Stimulated activated CD8-positive, alpha-beta memory T cell treated with anti-CD3 and anti-CD28 coated beads, Interleukin-4, amount 100 ng/mL, for 1 hour (primary cell): ENCODE measurements at places on chromosomes 1 and 21.

DNA sequence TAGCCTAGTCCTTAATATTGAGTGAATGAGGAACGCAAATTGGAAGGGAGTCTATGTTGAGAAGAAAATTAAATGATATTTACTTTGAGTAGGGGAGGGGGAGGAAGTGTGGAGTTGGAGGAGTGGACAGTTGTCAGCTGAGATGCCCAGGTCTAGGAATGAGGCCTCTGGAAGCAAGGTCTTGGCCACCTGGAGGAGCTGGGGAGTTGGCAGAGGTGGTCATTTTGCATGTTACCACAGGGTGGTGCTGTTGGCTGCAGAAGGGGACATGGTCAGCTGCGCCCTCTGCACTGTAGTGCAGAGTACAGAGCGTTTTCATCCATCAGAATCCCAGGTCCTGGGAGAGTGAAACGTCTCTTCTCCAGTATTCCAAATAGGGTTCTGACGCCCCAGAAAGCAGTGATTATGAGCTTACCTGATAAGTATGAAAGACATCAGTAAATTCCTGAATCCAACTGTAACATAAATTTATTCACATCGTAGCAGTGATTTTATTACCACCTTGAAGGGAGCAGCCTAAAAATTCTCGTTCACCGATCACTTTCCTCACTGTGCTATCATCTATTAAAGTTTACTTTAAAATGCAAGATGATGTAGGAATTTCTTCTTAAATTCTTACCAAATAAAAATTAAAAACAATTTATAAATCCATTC lies 13.8 kb downstream of the PARK7 start:
- no peak for DNase-seq

- DNase-seq: no peak
Observed at GRCh38 chr21:25396135-25396711, 211.1 kb downstream of the MRPL39 start.

GRCh38 chr1:162497723-162498495 lies at the start of gene UHMK1:
Gene UHMK1 (plus strand): TSS chr1:162497818. CDS start chr1:162498001, 183 bp downstream.
- DNase-seq: peak; percentile 81

DNA sequence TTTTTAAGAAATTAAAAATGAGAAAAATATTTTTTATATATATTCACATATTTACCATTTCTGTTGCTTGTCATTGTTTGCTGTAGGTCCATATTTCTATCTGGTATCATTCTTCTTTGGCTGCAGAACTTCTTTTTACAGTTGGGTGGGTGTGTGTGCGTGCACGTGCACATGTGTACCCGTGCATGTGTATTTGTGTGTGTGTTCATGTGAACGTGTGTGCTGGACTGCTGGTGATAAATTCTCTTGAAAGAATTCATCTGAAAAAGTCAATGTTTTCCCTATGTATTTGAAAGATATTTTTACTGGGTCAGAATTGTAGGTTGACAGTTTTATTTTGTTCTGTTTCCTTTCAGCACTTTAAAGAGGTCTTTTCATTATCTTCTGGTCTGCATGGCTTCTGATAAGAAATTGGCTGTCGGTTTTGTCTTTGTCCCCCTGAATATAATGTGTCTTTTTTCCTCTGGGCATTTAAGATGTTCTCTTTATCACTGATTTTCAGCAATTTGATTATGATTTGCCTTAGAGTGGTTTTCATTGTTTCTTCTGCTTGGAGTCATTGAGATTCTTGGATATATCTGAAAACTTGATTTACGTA lies 34.5 kb upstream of the DPH5 start:
- DNase-seq: no peak

DNA sequence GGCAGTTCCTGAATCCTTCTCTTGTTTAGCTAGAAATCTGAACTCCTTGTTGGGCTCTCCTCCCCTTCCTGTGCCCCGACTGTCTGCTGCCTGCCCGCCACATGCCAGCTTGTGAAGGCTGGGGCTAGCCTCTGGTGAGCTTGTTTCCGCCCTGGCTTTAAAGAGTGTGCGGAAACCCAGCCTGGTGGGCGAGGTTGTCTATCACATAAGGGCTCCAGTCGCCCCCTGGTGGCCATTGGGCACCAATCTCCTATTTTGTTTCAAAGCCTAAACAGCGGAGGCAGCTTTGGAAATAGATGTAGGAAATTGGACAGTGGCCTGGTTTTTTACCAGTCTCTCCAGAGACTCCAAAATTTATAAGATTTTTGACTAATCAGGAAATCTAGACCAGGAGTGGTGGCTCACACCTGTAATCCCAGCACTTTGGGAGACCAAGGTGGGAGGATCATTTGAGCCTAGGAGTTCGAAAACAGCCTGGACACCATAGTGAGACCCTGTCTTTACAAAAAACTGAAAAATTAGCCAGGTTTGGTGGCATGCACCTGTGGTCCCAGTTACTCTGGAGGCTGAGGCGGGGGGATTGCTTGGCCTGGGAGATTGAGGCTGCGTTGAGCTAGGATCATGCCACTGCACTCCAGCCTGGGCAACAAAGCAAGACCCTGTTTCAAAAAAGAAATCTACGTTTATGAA lies 9.8 kb downstream of the ATP8B2 start:
- DNase-seq: peak; percentile 83

GRCh38 chr1:219553934-219554502 lies 58.9 kb downstream of the ZC3H11B start:
- DNase-seq: no peak

DNA sequence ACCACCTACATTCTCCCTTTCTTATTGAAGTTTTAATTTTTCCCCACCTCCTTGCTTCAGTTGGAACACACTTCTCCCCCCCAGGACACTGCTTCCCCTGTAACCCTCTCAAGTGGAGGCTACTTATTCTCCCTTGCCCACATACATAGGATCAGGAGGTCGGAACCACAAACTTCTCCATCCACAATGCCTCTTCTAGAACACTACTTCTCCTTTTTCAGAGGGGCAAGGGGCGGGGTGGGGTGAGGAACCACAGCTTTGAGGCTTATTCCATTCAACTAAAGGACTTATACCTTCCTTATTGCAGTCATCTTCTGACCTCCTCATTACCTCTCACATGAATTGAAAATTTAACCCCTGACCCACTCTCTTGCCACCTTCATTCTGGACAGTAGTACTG lies 81.3 kb downstream of the NEK7 start:
- DNase-seq: no peak

- no peak for DNase-seq
Observed at GRCh38 chr1:6083801-6084446, 38.2 kb downstream of the KCNAB2 start.

DNA sequence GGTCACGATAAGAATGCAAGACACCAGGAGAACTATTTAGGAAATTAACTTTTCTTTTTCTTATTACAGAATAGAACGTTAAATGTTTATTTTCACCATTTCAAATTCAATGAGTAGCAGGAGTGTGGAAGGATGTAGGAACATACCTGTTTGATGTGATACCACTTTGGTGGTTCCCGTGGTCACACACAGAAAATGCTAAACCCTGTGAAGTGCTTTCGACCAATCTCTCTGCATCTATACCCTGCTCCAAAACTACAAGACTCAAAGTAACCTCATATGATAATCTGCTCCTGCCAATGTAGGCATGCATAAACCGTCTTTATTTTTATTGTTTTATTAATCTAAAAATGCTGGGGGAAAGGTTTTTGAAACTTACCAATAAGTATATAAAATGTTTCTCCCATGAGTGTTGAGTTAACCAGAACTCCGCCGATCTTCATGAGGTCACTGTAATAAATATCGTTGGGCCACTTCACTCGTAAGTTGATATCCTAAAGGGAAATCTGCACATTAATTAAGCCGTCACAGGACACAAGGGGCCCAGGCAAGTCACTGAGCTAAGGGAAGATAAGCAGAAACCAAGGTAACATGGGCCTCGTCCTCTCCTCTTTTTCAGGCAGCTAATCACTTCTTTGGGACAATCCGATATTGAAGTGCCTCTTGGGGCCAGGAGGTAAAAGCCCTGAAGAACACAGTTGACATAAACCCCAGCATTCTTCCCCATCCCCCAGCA lies 60.6 kb downstream of the SIM2 start:
- no peak for DNase-seq

- no peak for DNase-seq
Observed at GRCh38 chr1:174273190-174273589, 113.9 kb downstream of the RABGAP1L start.

- DNase-seq: no peak
Observed at GRCh38 chr1:10866321-10867093, 70.1 kb upstream of the CASZ1 start.

DNA sequence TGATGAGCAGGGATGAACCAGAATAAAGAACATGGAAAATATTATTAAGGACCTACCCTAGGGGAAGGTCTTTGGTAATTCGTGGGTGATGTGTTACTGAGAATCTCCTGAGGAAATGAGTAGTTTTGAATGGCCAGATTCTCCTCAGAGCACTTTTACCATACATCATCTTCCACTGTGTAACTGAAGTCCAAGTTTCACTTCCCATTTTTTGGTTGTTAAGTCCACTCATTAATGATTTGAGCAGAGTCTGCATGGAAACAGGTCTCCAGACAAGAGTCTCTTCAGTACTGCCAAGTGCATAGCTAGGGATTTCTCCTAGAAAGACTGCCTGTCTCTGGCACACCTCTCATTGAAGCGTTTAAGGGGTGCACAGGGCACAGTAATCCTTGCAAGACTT lies 48.7 kb upstream of the PCP4 start:
- no peak for DNase-seq
